ENCODE measurements at places on chromosomes 6 and 20. TPM values are rescaled to one million over a fixed set of nuclear protein-coding genes. Genes with fewer than 3 reads are reported as not detected.

Gene MAS1
- total RNA-seq: not detected

DNA sequence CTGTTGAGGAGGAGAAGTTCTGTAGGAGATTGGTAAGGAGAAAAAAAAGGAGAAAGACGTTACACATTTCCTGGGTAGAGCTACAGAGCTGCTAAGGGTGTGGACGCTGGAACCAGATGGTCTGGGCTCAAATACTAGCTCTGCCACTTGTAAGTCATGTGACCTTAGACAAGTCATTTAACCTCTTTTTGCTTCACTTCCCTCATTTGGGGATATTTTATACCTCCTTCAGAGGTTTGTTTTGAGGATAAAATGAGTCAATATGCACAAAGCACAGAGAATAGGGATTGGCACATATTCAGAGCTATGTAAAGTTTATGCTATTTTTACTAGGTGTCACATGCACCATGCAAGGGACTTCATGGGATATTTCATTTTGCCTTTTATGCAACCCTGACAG, 708.8 kb downstream of the DHX35 start:
- DNase-seq: no peak

DNA sequence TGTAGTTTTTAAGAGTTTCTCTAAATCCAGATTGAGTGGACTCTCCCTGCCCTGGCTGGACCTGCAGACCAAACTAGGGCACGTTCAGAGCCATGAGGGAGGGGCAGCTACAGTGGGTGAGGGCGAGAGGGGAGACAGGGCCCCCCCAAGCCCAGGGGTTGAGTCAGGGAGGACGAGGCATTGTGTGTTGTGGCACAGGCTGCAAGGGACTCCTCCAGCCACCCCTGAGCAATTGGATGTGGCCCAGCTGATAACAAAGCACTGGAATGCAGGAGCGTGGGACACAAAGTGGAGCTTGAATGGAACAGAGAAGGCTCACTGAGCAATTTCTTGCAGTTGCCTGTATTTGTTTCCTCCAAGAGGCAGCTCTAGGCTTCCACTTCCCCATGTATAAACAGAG, 43.5 kb upstream of the MYL9 start:
- DNase-seq: no peak

DNA sequence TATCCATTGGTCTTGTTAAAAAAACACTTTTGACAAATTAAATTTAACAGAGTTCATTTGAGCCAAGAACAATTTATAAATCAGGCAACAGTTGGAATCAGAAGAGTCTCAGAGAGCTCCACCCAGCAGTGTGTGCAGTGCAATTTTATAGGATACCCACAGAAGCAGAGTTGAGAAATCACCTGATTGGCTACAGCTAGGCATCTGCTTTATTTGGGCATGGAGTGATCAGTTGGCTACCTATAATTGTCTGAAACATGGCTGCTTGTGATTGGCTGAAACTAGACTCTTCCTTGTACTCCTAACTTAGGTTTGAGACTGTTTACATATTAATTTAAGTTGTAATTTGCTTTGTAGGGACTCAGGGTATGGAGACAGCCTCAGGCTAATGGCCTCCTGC, 12.0 kb downstream of the PGK2 start:
- no peak for DNase-seq

DNA sequence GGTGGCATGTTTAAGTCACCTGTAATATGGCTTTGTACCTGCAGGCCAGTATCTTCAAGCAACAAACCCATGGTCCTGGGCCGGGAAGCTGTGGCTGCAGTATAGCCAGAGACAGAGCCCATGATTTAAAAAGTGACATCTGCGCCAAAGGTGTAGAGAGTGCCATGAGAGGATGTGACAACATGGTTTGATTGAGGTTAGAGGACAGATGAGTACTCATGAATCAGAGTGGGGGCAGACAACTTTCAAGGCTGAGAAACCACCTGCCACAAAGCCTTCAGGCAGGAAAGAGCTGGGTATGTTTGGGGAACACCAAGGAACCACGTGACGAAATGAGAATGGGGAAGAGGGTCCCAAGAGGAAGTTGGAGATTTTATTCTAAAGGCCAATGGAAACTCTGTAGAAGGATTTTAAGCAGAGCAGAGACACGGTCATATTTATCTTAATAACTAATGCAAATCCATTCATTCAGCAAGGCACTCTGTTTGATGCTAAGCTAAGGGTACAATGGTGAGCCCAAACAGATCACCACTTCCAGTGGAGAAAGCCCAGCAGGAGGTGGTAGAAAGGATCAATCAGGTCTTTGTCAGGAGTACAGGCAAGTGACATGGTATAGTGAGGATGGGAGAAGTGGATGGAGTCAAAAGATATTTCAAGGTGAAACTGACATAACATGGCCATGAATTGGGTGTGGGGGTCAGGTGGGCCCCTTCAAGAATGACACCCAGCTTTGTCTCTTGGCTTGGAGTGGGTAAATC, 3.4 kb upstream of the MICAL1 start:
- no peak for DNase-seq
